ENCODE measurements at places on chromosomes 11 and 22. TPM values are rescaled to one million over a fixed set of nuclear protein-coding genes. Genes with fewer than 3 reads are reported as not detected.

- no peak overlapping the region for H3K4me3 ChIP-seq
- no peaks in the 10 kb centered on the region for H3K4me1 ChIP-seq
- DNase-seq: no peak
- no peaks in the 10 kb centered on the region for H3K27me3 ChIP-seq
Measured at GRCh38 chr11:134367781-134368180, 36.0 kb downstream of the GLB1L2 start.

DNA sequence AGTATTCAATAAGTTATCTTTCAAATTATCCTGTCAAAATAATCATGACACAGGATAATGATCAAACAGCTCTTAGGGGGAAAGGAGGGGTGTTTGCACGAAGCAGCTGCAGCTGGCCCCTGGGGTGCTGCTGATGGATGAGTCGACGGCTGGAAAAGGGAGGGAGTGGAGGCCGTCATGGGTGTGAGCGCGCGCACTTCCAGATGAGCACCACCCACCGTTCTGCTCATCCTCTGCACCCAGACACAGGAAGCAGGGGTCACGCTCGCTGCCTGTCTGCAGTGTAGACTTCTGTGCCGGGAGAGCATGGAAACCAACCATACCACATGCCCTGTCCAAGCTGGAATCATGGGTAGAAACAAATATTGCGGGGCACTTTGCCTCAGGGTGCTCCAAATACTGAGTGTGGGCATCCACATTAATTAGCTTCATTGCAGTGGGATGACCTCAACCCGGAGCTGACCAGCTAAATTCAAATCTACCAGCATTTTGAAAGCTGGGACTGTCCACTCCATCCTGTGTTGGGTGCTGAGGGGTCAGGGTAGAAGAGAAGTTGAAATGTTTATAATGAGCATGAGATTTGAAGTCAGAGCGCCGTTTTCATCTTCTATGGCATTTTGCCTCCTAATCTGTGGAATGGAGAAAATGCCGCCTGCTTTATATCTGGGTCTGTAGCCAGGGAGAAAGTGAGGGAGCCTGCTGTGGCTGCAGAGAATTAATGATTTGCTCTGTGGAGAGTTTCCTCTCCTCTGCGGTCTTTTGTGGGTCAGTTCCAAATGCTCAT lies 802.4 kb downstream of the TBC1D22A start:
- H3K27me3 ChIP-seq: no peaks in the 10 kb centered on the region
- no peaks in the 10 kb centered on the region for H3K4me1 ChIP-seq
- no peak overlapping the region for H3K27ac ChIP-seq
- no peaks in the 10 kb centered on the region for H3K36me3 ChIP-seq
- no peak overlapping the region for H3K4me3 ChIP-seq

The USP2 gene
- total RNA-seq: 11.6 TPM

DNA sequence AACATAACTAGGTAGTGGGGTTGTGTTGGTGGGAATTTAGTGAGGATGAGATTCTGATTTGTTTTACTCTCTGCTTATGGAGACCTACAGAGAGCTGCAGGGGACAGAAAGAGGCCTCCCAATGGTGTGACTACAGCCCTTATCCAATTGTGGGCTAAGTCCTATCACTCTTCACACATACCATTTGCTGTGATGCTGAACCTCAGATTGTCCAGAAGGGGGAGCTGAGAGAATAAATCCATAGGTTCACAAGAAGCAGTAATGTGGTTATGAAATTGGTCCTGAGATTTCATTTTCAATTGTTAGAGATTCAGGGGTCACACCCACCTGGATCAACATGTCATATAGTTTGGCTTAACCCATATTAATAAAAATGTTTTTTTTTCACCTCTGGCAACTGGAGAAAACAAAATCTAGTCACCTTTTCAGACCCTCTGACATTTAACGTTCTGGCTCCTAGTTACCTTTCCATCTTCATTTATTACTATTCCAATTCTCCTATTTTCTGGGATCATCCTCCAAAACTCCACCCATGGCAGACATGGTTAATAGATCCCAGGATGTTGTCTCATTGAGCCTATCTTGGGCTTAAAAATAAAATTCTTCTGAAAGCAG lies 53.3 kb upstream of the PTPN5 start:
- no peak for DNase-seq
- no peaks in the 10 kb centered on the region for H3K36me3 ChIP-seq
- H3K4me1 ChIP-seq: no peaks in the 10 kb centered on the region
- H3K27ac ChIP-seq: no peak overlapping the region
- no peaks in the 10 kb centered on the region for H3K27me3 ChIP-seq

The HYOU1 gene
- total RNA-seq: 120 TPM

- peaks cover 11% of the 10 kb centered on the region for H3K4me1 ChIP-seq
- DNase-seq: peak; percentile 94
- H3K36me3 ChIP-seq: no peaks in the 10 kb centered on the region
- H3K27me3 ChIP-seq: no peaks in the 10 kb centered on the region
- H3K4me3 ChIP-seq: peak overlapping the region; percentile 40
- peak overlapping the region; percentile 87 for H3K27ac ChIP-seq
Measured at GRCh38 chr11:57311109-57311936, 13.4 kb downstream of the TNKS1BP1 start.

The OSM gene
- total RNA-seq: 0.44 TPM

GRCh38 chr11:76566811-76567210 lies 103.7 kb downstream of the LRRC32 start:
- H3K27ac ChIP-seq: no peak overlapping the region
- H3K4me3 ChIP-seq: no peak overlapping the region
- no peaks in the 10 kb centered on the region for H3K36me3 ChIP-seq

GRCh38 chr11:78291503-78292108 lies 102.9 kb downstream of the USP35 start:
- H3K27ac ChIP-seq: no peak overlapping the region
- H3K36me3 ChIP-seq: no peaks in the 10 kb centered on the region
- H3K4me3 ChIP-seq: no peak overlapping the region
